Adrenal gland (tissue), 19 donors: ENCODE measurements at places on chromosomes 13 and 19. TPM values are rescaled to one million over a fixed set of nuclear protein-coding genes. Genes with fewer than 3 reads are reported as not detected.

Gene NAPSA
- total RNA-seq = not detected

Gene NTN5
- not detected for total RNA-seq

Gene BCAM
- 37.0 TPM for total RNA-seq

DNA sequence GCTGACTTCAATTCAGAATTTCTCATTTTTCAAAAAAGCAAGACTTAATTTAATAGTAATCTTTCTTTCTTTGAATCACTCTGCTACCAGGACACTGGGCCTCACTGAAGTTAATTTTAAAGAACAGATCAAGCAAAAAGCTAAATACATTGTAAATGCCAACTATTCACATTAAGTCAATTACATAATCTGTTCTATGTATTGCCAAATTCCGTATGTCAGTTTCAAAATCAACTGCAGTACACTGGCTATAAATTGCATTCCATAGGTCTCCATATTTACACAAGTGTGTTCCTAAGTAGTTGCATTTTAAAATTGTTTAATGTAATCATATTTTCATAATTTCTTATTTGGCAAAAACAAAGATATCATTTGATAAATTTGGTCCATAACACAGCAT, 10.1 kb downstream of the FOXO1 start:
- DNase-seq = no peak

GRCh38 chr13:93227878-93228642, 1.5 kb downstream of the GPC6 start:
- peak; percentile 40 for DNase-seq

DNA sequence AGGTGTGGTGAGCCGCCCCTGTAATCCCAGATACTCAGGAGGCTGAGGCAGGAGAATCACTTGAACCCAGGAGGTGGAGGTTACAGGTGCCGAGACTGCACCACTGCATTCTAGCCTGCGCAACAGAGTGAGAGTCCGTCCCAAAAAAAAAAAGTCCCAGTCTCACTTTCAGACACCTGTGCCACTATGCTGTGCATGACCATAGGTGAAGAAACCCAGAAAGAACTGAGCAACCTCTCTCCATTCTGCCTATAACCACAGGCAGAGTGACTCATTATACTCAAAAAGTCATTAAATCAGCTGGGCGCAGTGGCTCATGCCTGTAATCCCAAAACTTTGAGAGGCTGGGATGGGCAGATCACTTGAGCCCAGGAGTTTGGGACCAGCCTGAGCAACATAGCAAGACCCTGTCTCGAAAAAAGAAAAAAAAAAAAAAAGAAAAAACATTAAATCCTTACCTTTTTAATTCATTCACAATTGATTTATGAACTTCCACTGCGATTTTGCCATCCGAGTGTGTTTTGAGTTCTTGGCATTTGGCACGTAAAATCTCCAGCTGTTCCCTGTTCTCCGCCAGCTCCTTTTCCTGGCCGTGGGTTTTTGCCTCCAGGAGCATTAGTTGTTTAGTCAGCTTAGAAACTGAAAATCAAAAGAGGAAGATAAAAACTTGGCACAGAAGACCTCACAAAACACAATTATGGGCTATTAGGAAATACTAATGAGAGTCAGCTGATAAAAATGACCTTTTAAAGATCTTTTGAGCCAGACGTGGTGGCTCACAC, 45.5 kb upstream of the SLC7A9 start:
- no peak for DNase-seq

DNA sequence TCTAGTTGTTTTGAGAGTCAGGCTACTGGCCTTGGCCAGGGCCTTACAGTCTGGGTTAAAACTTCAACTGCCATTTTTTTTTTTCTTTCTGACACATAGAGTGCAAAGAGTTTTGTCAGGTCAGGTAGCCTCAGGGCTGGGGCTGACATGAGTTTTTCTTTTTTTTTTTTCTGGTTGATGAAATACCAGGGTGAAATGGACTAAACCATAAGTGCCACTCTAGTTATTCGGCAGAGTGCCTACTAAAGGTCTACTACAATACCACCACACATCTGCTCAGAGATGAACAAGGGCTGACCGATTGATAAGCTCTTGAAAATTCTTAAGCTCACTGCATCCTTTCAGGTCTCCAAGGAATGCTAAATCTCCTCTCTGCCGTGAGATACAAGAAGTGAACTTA, 4.4 kb upstream of the ZNF320 start:
- DNase-seq = no peak

GRCh38 chr19:11382898-11383705, 1.0 kb downstream of the EPOR start:
- DNase-seq = peak; percentile 76
